ENCODE measurements at places on chromosomes 4 and X.

DNA sequence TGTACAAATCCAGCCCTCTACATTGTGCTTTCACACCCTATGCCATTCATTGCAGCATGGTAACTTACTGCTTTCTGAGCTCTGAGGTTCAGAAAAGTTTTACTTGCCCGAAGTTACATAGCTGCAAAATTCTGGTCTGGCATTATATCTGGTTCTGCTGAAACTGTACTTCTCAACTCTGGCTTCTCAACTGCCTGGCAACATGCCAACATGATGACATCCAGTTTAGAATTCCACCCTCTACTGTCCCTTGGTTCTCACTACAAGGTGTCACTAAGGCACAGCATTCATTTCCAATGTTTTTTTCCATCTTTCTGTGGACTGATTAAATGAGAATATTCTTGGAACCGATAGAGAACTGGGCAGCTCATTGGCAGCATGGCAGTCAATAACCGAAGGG, 242.9 kb upstream of the PRPS2 start:
- no peak for DNase-seq

DNA sequence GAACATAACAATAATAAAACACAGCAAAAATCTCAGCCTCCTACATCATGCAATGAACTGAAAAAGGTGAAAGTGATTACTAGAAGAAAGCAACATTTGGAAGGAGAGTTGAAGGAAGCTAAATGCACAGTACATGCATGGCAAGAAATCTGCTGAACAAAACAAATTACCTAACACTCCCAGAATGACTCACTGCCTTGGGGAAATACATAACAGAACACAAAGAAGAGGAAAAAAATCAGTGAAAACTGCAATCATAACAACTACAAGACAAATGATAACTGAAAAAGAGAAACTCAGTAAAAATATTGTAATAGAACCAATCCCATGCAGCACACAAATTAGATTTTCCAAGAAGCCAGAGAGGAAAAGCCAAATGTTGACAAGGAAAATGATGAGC, 1513.2 kb downstream of the ARAP2 start:
- no peak for DNase-seq

GRCh38 chr4:148445071-148445859, 3.1 kb upstream of the NR3C2 start:
- no peak for DNase-seq

GRCh38 chr4:144355811-144356757, 215.6 kb upstream of the GYPA start:
- DNase-seq, result peak; percentile 77

- DNase-seq, result no peak
Observed at GRCh38 chr4:183658362-183659028, 490 bp downstream of the RWDD4 start.

DNA sequence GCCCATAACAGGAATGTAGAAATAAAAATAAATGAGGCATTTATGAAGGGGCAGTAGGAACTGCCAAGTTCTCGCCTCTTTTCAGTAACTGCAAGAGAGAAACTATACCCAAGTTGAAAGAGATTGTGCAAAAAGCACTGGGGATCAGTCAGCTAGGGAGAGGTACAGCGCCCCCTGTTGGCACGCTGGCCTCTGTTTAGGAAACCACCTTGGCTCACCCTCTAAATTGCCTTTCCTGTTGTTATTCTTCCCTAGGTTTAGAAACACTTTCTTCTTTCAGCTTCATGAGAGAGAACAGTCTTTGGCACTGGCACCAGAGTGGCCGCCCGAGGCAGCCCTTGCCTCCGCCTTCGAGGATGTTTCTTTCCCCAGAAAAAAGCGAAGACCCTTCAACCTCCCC, 348.5 kb downstream of the MID1IP1 start:
- peak; percentile 43 for DNase-seq

GRCh38 chr4:165208221-165208652, 876 bp downstream of the KLHL2 start:
- DNase-seq, result no peak

GRCh38 chrX:153933748-153934147, 1.1 kb downstream of the NAA10 start:
- no peak for DNase-seq

- DNase-seq, result no peak
Observed at GRCh38 chrX:47587091-47587891, 5.1 kb downstream of the TIMP1 start.

DNA sequence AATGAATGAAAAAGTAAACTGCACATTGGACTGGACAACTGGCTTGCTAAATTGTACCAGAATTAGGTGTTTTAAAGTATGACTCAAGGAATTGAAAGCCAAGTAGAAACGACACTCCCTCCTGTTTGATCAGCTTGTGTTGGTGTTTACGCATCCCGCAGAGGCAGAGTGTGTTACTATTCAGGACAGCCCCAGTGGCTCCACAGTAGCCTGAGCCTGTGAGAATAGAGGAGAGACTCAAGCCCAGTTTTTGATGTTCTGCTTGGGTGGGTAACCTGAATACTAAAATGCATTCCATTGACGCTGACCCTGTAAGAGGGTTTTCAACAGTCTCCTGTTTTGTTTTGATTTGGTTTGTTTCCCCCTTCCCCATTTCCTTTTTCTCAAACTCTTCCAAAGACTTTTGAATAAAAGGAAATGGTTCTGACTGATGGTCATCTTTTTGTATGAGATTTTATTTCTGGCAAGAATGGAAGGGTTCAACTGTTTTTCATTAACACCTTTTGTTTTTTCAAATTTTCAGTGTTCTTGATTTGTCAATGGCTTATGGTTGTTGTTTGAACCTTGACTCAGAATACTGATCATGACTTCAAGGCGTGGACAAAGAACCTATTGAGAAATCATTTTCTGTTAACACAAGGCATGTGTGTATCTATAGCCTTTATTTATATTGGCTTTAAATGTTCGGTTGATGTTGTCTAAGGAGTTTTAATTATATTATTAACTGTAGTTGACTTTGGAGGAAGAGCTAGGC, 10.2 kb downstream of the ADGRL3 start:
- no peak for DNase-seq

GRCh38 chrX:38347136-38347535, 5.3 kb upstream of the OTC start:
- peak; percentile 67 for DNase-seq

DNA sequence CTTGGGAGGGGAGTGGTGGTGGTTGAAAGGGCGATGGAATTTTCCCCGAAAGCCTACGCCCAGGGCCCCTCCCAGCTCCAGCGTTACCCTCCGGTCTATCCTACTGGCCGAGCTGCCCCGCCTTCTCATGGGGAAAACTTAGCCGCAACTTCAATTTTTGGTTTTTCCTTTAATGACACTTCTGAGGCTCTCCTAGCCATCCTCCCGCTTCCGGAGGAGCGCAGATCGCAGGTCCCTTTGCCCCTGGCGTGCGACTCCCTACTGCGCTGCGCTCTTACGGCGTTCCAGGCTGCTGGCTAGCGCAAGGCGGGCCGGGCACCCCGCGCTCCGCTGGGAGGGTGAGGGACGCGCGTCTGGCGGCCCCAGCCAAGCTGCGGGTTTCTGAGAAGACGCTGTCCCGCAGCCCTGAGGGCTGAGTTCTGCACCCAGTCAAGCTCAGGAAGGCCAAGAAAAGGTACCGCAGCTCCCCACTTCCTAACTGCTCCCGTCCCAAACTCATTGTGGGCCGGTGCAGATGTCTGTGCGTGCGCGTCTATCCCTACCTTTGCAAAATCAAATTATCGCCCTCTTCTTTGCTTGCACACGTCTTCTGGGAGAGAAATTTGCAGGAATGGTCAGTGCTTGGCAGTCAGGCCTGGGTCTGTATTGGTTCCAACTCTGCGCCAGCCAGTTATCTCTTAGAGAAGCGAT, 533 bp downstream of the IL15 start:
- no peak for DNase-seq

GRCh38 chrX:17859609-17860178, 1.4 kb downstream of the RAI2 start:
- no peak for DNase-seq

GRCh38 chrX:30027636-30028035, 187.7 kb upstream of the MAGEB2 start:
- DNase-seq, result no peak

DNA sequence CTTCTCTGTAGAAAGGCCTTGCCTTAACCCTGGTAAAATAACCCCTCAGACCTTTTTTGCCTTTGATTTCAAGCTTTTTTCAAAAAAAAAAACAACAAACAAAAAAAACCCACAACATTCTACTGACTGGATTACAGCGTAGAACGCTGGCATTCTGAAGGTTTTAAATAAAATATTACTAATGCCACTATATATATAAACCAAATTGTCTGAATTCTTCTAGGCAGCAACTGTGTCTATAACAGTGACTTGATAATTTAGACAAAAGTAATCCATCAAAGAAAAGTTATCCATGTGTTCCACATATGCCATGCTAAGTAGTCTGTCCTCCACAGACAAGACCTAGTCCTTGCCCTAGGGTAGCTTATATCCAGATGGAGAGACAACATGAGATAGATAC, 33.6 kb upstream of the CXCL8 start:
- no peak for DNase-seq

GRCh38 chr4:151627491-151627890, 133.3 kb downstream of the GATB start:
- DNase-seq, result no peak

- no peak for DNase-seq
Observed at GRCh38 chrX:82765811-82766210, 742.3 kb upstream of the POU3F4 start.

GRCh38 chr4:181254771-181255170, 988.4 kb upstream of the TENM3 start:
- DNase-seq, result no peak
